NCI-H446 (cell line): ENCODE measurements at places on chromosomes 12 and 14.

- DNase-seq: no peak
Observed at GRCh38 chr14:61812347-61813095, 50.3 kb downstream of the SNAPC1 start.

GRCh38 chr12:127271776-127272175, 995.2 kb upstream of the TMEM132C start:
- no peak for DNase-seq

DNA sequence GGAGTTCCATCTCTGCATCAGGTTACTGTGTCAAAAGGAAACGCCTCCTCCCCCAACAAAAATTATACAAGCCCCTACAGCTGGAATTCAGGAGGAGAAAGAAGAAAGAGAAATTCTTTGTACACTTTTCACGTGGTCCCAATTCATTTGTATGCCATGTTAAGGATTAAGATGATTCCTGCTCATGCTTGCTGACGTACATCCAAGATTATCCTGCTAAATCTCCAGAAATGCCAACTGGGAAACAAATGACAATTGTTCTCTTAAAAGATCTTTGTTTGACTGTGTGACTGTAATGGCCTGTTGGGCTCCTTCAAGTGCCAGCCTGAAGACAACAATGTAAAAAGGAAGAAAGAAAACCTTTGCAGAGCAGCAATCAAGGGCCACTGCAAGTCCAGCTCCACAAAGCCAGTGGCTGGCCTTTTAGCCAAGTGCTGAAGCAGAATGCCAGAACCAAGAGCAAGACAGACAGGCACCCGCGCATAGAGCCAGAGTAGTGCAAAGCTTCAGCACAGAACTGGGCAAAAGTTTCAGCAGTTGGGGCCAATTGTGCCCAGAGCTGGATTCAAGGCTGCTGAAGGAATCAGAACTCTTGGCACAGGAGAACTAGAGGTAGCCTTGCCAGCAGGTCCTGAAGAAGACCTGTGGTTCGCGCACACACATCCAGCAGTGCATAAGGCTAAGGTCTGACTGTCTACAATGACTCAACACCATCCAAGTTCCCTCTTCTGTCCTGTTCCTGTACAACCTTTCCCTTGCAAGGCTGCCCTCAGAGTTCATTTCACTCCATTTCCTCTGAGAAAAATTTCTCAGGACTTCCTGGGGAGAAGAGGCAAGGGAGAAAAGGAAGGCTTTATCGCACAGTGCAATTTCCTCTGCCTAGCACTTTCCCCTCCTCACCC, 209.7 kb upstream of the BMP4 start:
- DNase-seq: peak; percentile 8

- peak; percentile 32 for DNase-seq
Observed at GRCh38 chr12:21169878-21170472, 39.0 kb downstream of the SLCO1B1 start.

- no peak for DNase-seq
Observed at GRCh38 chr12:9364224-9365176, 156.3 kb upstream of the PZP start.

DNA sequence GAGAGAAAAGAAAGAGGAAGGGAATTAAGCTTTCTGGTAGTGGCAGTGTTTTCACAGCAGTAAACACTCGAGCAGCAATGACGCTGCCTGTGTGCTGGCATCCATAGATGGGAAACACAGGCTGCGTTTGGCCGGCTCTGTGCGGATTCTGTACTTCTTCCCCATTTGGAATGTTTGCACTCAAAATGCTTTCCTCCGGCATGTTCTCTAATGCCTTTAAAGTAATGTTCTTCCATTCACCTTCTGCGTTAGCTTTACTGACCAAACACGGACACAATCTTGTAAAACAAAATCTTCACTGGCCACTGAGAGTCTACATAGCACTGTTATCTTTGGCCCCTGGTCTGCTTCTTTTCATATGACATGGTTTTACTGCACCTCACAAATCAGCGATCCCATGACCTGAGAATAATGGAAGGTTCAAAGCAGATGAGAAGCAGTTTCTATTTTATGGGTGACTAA, 31.4 kb downstream of the DCP1B start:
- no peak for DNase-seq

GRCh38 chr12:13602172-13602571, 379.2 kb downstream of the GRIN2B start:
- peak; percentile 47 for DNase-seq

- peak; percentile 78 for DNase-seq
Observed at GRCh38 chr14:69460093-69460701, 24.3 kb upstream of the PLEKHD1 start.

GRCh38 chr12:111249018-111249370, 119.9 kb downstream of the PHETA1 start:
- peak; percentile 20 for DNase-seq

DNA sequence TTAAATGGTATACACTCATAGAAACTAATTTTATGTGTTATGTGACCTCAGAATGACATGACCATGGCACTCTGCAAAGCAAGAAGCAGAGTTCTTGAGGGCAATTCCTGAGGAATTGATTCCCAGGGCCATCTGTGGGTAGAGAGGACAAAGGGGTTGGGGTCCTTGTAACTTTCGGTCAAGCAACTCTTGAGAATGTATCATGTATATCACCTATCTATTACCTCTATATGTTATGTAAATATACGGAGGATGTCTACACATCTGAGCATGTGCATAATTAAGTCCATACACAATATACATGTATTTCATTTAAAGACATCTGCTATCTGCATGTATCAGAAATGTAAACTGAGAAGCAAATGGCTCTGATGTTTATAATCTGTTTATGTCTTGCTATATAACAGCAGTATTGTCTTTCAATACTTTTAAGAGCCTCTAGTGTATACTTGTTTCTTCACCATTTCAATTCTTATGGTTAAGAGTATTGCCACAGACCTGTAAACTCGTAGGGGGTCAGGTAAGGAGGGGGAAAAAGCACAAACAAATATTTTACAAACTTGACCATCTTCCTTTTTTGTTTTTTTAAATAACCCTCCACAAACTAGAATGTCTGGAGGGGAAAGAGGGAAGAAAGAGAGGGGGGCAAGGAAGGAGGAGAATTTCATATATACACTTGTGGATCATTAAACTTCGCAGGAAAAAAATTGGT, 4.5 kb downstream of the FOXA1 start:
- no peak for DNase-seq
